Pulmonary artery endothelial cell (primary cell): ENCODE measurements at places on chromosomes 5 and 9.

DNA sequence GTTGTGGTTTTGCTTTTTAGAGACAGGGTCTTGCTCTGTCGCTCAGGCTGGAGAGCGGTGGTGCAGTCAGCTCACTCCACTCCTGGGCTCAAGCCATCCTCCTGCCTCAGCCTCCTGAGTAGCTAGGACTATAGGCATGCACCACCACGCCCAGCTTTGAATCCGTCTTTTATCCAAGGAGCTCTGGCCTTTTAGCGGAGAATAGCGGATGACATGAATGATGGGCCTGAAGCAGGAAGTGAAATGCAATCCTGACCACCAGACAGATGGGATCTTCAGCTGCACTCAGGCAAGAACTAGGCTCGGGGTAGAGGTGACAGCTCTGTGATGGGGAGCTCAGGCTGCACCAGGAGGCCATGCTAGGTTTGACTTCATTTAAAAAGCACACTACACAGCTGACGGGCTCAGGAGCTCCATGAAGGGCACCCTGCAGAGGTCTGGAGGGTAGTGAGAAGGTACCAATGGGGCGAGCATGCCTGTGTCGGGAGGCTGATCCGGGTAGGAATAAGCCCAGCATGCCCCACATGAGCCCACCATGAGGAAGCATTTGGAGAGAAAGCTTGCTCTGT, 21.9 kb downstream of the POLR1E start:
- DNase-seq = no peak

DNA sequence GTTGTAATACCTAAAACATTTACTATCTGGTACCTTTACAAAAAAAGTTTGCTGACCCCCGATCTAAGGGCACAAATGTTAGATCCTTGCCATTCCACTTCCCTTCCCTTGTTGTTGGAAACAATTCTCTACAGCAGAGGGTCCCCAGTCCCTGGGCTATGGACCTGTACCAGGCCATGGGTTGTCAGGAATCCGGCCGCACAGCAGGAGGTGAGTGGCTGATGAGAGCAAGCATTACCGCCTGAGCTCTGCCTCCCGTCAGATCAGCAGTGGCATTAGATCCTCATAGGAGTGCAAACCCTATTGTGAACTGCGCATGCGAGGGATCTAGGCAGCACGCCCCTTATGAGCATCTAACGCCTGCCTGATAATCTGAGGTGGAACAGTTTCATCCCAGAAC, 248.5 kb downstream of the AP3B1 start:
- DNase-seq = no peak

- no peak for DNase-seq
Measured at GRCh38 chr5:137751869-137752491, 2.2 kb downstream of the HNRNPA0 start.

DNA sequence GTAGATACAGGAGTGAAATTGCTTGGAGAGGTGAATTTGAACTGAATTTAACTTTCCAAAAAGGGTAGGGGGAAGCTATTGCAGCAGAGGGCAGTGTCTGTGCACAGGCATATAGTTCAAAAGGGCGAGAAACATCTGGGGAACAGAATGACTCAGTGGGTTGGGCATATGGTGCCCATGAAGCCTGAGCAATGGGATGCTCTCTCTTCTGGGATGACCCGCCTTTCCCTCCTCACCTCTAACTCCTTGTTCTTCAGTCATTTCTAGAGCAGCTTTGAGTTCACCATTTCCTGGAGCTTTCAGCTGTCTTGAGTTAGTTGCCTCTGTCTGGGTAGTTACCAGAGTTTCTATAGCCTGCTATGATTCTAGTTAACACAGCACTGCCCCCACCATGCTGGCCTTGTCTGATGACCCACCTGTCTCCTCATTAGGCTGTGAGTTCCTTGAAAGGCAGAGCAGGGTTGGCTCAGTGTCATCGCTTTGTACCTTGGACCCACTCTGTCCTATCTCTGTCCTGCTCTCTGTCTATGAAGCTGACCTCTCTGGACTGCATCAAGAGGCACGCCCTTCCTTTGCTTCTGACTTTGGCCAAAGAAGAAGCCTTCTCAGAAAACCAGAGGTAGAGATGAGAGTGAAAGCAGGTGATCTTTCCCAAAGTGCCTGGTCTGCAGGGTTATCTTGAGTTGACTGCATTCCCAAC, 299.6 kb upstream of the KLF4 start:
- DNase-seq = no peak

DNA sequence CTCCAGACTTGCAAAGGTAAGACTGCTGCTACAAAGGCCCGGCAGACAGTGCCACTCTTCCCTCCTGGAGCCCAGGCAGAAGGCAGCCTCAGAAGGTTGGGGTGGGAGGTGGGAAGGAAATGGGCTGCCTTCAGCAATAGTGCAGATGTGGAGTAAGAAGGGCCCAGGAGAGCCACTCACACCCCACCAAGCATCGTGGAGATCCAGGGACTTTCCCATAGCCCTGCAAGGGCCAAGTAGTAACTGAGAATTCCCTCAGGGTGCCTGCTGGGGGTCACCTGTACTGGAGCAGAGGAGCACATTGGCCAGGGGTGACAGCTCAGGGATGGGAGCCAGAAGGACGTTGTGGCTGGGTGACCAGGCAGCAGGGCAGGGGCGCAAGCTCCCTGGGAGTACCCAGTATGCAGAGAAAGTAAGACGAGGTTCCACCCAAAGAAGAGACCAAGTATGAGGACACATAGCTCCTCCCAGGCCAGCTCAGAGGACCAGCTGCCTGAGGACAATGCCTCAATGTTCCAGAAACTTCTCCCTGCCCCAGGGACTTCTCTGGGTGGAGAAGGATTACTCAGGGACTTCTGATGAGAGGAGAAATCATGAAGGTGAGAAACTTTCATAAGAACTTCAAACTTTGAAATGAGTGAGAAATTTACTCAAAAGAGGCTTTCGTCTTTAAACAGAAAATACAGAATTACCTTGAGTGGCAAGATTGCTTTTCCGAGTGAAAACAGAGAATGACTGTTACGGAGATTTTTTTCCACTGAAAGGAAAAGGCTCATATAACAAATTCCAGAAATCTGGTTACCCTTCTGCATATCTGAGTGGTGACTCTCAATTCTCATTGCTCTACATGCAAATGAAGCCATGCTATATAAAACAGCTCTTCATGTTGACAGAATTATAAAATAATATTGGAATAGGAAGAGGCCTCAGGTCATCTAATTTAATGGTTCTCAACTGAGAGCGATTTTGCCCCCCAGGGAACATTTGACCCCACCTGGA, 87.9 kb upstream of the TRIO start:
- no peak for DNase-seq
